ENCODE measurements at places on chromosomes 5 and 9. TPM values are rescaled to one million over a fixed set of nuclear protein-coding genes. Genes with fewer than 3 reads are reported as not detected.
A peak's percentile ranks its signal among the peaks of the same experiment; 100 is the strongest.

GRCh38 chr5:52920929-52921328 lies 68.2 kb upstream of the ITGA2 start:
- DNase-seq: no peak

- DNase-seq: no peak
Measured at GRCh38 chr9:80066931-80067330, 495.2 kb downstream of the TLE4 start.

- DNase-seq: peak; percentile 66
Measured at GRCh38 chr5:178435321-178436238, 154.6 kb downstream of the COL23A1 start.

DNA sequence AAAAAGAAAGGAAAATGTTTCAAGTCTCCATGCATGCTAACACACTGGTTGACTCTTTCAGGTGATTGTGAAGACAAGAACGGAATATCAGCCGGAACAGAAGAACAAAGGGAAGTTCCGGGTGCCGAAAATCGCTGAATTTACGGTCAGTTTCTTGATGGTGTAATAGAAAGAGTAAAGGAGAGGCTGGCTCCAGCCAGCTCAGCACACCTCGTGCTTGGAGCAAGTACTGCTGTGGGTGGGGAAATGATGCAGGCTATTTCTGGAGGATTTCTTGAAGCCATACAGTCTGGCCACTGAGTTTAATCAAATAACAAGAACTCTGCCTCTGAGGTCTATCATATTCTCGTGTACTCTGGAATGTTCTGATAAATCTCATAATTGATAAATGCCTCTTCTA lies 18.7 kb downstream of the NSG2 start:
- DNase-seq: no peak

DNA sequence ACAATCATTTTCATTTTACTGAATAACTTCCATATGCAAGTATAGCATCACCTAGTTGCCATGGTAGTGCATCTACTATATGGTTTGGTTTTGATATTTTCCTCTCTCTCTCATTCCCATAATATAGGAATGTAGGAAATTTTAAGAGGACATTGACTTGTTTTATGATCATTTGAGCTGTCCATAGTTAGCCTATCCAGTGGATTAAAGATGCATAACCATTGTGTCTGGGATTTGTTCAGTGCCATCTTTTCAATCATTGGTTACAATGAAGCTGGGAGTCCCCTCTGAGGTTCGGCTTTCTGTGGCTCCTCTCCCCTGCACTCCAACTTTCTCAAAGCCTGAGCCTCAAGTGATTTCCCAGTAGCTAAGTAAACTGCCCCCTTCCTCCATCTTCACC lies 458.5 kb downstream of the RAB3C start:
- DNase-seq: no peak

- no peak for DNase-seq
Measured at GRCh38 chr5:104702212-104702611, 1139.6 kb upstream of the NUDT12 start.

DNA sequence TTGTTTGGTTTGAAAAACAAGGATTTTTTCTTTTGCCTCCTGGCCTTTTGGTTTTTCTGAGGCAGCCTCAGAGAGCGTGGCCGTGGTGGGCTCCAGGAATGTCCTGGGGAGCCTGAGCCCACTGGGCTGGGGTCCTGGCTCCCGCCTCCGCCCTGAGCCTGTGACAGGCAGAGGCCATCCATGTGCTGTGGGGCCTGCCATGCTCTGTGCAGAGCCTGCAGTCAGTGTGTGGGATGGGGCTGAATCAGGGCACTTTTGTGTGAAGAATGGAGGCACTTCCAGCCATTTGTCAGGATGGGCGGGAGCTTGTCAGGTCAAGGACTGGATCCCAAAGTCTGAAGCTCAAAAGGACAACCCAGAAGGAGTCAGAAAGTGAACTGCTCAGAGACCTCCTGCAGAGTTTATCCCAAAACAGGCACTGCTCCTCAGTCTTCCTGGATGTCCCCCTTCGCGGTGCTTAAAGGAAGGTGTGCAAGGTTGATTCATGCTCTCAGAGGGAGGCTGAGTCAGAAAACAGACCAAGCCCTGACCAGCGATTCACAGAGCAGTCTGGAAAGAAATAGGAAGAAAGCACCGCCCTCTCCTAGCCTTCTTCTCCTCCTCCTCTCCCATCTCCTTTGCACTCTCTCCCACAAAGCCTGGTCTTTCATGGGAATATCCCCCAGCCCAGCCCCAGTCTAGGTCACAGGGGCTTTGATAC lies 53.2 kb downstream of the MVB12B start:
- DNase-seq: no peak

DNA sequence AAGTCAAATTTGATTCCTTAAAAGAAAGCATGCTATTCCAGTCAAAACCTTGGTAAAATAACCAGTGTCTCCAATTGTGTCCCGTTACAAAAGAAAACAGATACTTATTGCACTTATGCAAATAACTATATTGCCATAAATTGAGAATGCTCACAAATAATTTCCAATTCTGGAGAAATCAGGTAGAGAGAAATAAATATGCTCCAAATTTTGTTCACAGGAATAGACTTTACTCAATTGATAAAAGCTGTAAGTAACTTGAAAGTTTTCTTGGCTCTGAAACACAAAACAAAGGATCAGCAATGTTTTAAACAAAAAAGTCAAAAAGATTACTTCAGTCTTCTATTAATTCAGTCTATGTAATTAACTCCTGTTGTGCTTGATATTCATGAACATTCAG lies 7.8 kb upstream of the DTWD2 start:
- no peak for DNase-seq

GRCh38 chr5:135387629-135387960 lies 11.4 kb downstream of the MACROH2A1 start:
- DNase-seq: no peak

GRCh38 chr5:122702524-122702875 lies 72.4 kb upstream of the SNX2 start:
- no peak for DNase-seq

DNA sequence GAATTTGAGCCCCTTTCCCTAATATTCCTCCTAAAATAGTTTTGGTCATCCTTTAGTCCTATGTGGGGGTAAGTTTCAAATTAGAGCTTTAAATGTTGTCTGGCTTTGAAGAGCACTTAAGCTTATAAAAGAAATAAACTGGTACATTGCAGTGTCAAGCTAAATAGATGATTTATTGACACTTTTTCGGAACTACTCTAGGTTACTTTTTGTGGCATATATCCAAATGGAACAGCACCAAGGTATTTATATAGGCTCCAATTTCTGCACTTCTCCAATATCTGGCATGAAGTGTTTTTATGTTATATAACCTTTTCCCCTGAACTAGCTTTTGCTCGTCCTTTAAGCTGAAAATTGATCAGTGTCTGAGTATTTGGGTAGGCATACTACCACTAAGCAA lies 402.5 kb downstream of the NFIB start:
- DNase-seq: no peak

PTPRD gene
- total RNA-seq: 4.2 TPM

PCDHGA7 gene
- total RNA-seq: 5.3 TPM

EFNA5 gene
- total RNA-seq: 3.7 TPM

ZDHHC11 gene
- total RNA-seq: 10.0 TPM

NXNL2 gene
- total RNA-seq: 1.3 TPM

C7 gene
- total RNA-seq: 713 TPM
